Choroid plexus epithelial cell (primary cell): ENCODE measurements at places on chromosomes 3 and 15.

DNA sequence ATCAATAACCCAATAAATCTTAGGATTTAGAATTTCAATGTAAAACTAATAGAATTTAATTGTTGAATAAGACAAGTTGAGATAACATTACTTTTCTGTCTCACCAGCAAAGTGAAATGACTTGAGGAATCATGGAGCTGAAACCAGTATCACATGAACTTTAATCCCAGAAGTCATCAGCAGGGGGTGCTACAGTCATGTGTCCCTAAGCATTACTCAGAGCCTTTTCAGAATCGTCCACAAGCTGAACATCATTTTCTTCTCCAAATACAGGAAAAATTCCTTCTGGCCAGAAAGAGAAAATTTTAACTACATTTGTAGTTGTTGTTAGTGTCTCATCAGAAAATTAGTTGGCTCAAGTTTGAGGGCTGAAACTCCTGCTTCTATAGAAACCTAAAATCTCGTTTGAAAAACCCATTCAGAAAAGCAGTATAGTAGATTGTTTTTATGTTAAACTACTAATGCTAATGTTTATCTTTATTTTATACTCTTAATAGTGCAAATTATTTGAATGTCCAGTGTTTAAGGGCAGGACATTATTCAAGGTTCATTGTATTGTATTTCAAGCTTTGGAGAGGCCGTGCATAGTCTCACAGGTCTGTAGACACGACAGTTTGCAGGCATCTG is 384.1 kb downstream of the PLOD2 start:
- DNase-seq, result peak; percentile 90

- DNase-seq, result no peak
Observed at GRCh38 chr3:102233881-102234280, 200.9 kb upstream of the ZPLD1 start.

- no peak for DNase-seq
Observed at GRCh38 chr15:67955252-67955651, 98.9 kb upstream of the PIAS1 start.

DNA sequence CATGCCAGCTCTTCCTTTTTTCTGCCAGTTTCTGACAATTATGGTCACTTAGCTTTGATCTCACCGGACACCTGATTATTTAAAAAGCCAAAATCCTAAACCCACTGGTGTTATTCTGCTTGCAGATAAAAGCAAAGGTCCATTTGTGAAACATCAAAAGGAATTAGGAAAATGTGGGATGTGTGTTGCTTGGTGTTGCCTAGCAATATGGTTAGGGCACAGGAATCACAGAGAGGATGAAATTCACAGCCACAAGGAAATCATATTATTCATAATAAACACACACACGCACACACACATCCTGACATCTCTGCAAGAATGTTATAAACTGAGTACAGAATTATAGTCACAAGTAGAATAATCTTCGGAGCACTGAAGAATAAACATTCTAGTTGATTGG is 89.3 kb upstream of the BHLHE40 start:
- DNase-seq, result peak; percentile 54

DNA sequence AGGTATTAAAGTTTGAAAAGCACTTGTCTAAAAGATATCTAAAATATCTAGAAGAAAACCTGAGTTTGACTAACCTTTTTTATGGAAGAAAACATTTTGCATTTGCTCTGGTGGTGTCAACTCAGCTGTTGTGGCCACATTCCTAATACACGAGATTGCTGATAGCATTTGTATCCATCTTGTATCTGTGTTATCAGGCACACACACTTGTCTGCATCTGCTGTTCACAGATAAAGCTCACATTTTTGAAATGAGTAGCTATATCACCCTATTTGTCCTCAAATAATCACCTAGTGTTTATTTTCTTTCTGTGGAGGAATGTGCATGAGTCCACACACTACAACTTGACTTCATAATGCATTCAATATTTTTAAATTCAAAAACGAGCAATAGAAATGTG is 632.3 kb upstream of the NR2F2 start:
- DNase-seq, result peak; percentile 14

DNA sequence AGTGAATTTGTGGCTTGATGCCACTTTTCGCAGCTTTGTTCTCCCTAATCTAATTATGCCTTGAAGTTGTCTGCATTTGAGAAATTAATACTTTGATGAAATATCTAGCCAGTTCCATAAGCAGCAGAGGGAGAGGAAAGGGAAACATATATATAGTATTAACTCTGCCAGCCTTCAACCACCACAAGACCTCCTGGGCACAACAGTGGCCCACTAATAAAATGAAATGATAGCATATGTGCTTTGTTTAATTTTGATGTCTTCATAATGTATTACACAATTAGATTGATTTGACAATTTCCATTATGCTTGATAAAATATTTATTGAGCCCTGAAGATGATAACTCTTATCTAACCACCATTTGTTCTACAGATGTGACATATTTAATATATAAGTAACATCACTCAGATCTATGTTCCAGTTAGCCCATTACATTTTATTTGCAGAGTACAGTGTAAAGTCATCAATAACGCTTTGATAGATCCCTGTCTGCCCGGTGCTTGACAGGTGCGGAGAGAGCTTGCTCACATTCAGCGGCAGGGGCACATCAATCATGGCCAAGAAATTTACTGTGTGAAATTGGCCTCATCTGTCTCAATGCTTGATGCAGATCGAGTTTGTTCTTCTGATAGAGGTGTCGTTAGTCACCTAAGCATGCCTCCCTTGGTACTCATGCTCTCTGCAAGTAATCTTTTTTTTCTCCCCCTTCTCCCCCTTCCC is 187.4 kb downstream of the MECOM start:
- no peak for DNase-seq

DNA sequence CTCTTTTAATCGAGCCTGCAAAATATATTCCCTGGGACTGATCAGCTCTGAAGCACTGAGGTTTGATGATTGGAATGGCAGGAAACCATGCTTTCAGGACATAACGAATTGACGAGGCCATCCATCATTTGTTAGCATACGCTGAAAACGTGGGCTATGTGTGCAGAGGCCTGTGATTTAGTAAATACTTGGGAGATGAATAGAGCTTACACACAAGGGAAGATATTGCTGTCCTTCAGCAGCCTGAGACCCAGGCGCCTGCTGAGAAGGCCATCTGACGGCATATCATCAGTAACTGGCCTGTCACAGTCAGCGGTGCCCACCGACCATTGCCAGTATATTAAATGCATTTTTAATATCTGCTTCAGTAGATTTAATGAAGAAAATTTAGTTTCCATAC is 16.2 kb downstream of the CDIN1 start:
- no peak for DNase-seq

GRCh38 chr3:152830245-152830644 is 4.7 kb upstream of the P2RY1 start:
- no peak for DNase-seq

- DNase-seq, result no peak
Observed at GRCh38 chr3:60463685-60464084, 787.6 kb downstream of the FHIT start.

DNA sequence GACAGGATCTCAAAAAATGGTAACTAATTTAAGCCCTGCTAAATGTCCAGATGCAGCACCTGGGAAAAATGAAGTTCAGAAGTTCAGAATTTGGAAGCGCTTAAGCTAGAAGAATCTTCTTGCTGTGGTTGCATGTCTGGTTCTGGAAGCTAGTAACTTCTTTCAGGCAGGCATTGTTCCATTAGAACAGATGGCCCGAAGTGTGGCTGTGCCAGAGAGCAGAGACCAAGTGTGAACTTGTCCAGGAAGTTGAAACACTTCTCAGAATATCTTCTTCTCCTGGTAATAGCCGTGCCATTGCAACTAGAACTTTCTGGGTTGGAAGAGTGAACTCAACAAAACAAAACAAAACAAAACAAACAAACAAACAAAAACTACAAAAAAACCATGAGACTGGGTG is 80.0 kb downstream of the MITF start:
- no peak for DNase-seq

DNA sequence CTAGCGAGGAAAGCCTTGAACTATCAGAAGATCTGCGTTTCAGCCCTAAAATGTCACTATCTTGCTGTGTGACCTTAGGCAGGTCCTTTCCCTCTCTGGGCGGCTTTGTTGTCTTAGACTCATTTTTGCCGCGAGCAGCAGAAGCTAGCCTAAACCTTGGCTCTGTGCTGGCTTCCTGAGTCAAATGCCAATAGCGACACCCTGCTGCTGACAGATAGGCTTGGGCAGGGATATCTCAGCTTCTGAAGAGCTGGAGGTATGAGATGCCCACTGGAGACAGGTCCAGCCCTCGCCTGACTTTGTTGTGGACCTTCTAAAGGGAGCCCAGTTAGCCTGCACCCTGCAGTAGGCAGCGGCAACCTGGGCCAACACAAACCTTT is 1.3 kb downstream of the ADAMTSL3 start:
- no peak for DNase-seq

GRCh38 chr3:21274079-21274571 is 476.9 kb downstream of the ZNF385D start:
- DNase-seq, result no peak

DNA sequence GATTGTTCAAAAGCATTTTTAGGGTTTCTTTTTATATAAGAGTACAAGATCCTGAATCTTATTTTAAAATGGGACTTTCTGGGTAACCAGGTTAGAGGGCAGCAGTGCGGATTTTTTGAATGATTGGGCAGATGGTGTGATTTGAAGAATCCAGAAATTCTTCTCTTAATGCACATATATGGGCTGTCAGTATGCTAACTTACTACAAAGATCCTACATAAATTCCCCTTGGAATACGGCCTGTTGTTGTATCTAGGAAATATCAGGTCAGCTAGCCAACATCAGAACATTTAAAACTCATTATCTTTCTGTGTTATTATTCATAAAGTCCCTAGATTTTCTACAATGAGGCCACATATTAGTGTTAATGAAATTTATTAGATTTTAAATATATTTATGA is 229.6 kb upstream of the TPRG1 start:
- DNase-seq, result no peak

DNA sequence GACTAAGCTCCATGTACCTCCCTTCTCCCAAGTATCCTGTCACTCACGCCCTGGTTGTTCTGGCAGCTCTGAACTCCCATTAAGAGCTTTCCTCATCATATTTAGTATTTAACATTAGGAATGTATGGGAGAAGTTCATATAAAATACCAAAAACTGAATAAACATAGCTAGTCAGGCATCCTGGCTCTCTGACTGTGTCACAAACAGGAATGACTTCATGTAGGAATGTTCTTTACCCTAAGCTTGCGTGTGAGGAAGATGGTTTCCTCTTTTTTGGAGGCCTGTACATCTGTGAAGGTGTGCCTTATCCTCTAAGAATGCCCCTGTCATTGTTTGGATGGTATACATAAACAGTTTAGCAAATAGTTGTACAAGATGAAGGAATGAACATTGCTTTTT is 38.6 kb downstream of the SEMA6D start:
- DNase-seq, result no peak

GRCh38 chr15:64640146-64640871 is 135.1 kb downstream of the RBPMS2 start:
- DNase-seq, result no peak

- peak; percentile 57 for DNase-seq
Observed at GRCh38 chr15:88894819-88895767, at the start of gene HAPLN3. Gene HAPLN3 (minus strand): TSS chr15:88895544. CDS start chr15:88887298, 8,246 bp downstream.

DNA sequence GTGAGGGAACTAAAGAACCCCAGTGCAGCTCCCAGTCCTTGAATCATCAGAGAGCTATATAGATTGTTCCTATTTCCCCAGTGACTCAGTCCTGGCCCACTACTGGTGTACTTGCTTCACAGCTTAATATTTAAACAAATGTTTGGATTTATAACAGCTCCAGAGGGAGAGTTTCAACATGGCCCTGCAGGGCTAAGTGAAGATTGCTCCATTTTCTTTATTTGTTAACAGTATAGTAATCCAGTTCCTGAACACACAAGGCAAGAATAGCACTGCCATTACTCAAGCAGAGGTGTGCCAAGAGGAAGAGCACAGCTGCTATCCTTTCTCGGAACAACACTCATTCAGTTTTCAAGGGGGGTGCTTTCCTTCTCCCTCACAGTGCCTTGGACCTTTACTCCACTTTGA is 6.5 kb downstream of the SQOR start:
- DNase-seq, result peak; percentile 94

DNA sequence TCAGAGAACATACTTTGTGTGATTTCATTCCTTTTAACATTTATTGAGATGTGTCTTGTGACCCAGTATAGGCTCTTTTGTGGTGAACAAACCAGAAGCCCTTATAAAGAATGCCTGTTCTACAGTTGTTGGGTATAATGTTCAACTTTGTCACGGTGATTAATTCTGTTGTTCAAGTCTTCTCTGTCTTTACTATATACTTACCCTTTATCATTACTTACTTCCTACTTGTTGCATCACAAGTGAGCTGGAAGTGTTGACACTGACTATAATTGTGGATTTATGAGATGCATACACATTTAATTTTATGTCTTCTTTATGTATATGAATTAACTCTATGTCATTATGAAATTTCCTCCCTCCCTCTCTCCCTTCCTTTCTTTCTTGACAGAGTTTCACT is 59.7 kb upstream of the TBL1XR1 start:
- DNase-seq, result peak; percentile 23

GRCh38 chr15:51576911-51577500 is 45.6 kb downstream of the DMXL2 start:
- DNase-seq, result peak; percentile 86

DNA sequence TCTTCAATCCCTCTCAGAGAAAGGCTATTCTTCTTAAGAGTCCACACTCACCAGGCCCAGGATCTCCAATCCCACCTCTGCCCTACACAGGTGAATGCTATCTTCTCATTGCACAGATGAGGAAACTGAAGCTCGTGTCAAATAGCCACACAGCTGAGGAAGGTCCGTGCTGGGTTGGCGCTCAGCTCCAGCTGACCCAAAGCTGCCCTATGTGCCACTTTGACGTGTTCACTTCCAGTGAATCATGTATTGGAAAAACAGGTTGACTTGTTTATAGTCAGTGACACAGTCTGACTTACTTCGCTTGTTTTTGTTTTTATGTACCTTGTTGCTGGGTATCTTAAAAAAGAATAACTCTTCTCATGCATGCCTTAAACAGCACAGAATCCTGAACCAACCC is 32.4 kb upstream of the ALDH1A3 start:
- no peak for DNase-seq

DNA sequence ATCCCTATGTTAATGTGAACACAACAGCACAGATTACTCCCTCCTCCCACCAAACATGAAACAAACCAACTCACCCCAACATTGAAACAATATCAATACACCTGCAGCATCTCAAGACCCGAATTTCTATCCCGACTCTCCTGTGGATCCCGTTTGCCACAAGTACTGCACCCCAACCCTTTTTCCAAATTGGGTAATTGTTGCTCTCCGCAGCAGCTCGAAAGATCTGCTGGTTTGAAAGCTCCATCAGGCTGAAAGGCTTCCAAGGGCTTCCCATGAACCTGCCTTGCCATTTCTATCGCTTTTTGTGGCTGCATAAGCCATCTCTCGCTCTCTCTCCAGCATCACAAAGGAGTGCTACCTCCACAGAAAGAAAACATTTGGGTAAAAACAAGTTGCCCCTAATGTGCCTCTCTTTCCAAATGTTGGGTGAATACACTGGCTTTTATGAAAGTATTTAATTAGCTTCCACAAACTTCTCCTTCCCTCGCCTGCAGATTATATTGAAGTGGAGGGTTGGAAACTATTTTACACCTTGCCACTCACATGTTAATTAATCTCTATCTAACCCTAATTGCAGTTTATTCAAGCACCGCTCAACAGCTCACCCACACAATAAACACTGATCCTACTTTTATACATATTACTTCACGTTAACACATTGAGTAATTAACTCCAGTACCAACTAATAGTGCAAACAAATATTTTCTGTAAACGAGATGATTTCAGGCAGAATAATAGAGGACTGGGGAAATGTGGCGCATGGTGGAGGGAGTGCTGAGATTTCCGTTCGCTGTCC is 2.5 kb upstream of the FEZF2 start:
- no peak for DNase-seq

GRCh38 chr3:159186581-159186980 is 384.7 kb downstream of the MFSD1 start:
- DNase-seq, result no peak
